HCEC 1CT (cell line): ENCODE measurements at places on chromosomes 7 and 10.
A peak's percentile ranks its signal among the peaks of the same experiment; 100 is the strongest.

DNA sequence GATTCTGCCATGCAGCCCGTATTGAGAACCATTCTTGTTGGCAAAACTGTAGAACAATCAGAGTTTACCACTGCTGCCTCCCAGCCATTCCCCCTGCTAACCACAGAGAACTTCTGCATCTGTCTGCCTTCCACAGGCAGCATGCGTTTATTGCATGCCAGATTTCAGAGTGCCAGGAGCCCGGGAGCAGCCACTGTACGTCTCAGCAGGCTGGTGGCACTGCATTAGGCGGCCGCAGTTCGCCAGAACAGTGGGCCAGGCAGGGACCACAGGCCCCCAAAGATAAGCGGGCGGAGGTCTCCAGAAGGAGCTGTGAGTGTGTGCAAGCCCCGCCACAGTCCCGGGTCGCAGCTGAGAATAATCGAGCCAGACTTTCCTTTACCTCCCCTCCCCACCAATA, 31.8 kb downstream of the ZNF467 start:
- no peak for DNase-seq

DNA sequence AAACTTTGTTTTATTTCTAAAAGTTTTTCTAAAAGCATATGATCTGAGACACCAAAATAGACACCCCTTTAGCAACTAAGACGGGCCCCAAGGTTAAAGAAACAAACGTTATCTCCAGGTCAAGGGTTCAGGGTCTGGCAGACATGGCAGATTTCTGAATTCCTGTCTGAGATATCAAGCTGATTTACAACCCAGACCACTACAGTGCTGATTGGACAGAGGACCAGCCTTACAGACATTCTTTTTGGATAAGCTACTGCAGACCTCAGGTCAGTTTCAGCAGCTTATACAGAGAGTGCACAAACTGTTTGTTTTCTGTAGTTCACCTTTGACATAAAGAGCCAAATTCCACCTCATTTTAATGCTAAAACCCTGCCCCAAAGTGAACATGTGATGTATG, 34.8 kb downstream of the SVOPL start:
- no peak for DNase-seq

- no peak for DNase-seq
Measured at GRCh38 chr7:156475179-156475578, 165.4 kb upstream of the RNF32 start.

DNA sequence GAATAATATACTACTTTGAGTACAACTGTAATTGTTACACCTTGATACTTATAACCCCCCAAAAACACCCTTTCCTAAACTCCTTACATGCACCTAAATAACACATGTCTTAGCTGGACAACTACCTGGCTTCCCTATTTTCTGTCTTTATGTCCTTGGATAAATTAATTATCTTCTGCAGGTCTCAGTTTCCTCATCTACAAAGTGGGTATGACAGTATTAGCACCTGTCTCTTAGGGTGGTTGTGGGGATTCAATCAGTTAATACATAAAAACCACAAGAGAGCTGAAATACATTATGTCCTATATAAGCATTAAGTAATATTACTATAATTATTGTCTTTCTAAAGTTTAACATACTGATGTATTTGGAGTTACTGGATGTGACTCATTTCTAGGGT, 10.8 kb downstream of the STEAP2 start:
- DNase-seq = no peak

GRCh38 chr7:6317797-6318438, 45.5 kb upstream of the CYTH3 start:
- DNase-seq = peak; percentile 87

DNA sequence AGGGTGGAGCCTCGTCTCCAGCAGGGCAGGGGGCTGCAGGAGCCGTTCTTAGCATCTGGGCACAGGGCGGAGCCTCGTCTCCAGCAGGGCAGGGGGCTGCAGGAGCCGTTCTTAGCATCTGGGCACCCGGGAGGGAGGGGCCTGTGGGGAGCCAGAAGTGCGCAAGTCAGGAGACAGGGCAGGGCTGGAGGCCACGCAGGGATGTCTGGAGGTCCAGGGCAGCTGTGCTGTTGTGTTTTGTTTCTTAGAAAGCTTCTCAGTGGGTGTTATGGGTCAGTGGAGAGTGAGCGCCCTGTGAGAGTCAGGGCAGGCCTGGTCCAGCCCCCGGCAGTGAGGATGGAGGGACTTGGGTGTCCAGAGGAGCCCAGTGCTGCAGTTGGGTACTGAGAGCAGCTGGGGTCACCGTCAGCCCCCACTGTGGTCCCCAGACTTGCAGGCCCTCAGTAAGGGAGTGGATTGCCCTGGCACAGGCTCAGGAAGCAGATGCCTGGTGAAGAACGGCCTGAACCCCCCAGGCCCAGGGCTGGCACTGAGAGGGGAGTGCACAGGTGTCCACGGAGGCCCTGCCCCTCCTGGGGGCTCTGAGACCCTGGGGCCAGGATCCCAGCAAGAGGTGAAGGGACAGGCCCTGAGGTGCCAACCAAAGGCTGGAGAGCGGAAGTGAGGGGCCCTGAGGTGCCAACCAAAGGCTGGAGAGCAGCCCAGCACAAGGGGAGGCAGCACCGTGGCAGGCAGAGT, 29.8 kb downstream of the FAM20C start:
- no peak for DNase-seq

DNA sequence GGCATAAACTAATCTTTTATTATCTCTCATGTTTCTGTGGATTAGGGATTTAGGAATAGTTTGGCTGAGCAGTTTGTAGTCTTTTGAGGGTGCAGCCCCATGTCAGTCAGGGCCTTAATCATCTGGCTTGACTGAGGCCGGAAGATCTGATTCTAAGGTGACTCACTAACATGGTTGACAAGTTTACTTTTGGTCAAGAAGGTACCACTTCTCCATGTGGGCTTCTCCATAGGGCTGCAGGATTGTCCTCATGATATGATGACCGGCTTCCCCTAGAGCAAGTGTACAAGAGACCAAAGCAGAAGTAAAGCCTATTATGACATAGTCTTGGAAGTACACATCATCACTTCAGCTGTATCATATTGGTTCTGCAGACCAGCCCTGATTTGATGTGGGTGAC, 45.9 kb upstream of the OIT3 start:
- peak; percentile 43 for DNase-seq

- peak; percentile 80 for DNase-seq
Measured at GRCh38 chr7:32957326-32958045, at the start of gene FKBP9. Gene FKBP9 (plus strand): TSS chr7:32957440. CDS start chr7:32957574, 134 bp downstream.

GRCh38 chr10:126892226-126893175, 12.7 kb upstream of the DOCK1 start:
- DNase-seq = no peak

GRCh38 chr7:55211726-55212125, 153.4 kb upstream of the LANCL2 start:
- no peak for DNase-seq

DNA sequence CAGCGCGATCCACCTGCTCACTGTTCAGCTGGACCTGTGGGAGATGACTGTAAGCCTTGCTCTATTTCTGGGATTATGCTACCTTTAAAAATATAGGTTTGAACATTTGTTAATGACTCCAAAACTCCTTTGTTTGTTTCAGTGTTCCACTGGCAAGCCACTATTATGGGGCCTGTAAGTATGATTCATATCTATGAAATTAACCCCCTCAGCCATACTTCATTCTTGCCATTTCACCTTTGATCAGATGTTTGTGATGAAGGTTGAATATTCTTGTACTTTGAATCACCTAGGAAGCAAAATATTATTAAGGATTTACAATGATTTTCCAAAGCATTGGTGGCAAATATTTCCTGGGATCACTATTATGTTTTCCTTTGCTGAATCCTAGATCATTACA, 23.9 kb upstream of the TFAM start:
- no peak for DNase-seq

- DNase-seq = peak; percentile 58
Measured at GRCh38 chr10:49571388-49571787, 32.5 kb upstream of the ERCC6 start.

- DNase-seq = no peak
Measured at GRCh38 chr7:150935149-150935548, 43.0 kb downstream of the KCNH2 start.

DNA sequence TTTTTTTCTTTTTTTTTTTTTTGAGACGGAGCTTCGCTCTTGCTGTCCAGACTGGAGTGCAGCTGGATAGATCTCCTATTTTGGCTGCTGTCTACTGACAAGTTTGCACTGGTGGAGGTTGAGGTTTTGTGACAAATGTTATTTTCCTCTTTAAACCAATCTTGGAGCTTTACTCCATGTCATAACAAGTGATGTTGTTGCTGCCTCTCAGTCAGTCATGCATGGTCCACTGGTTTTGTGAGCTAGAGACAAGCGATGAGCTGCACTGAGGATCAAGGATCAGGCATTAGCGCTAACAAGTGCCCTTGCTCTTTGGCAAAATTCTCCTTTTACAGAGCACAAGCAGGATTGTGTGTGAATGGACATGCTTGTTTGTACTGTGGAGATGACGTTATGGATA, 805 bp upstream of the WDFY4 start:
- no peak for DNase-seq

GRCh38 chr10:85649461-85649860, 717.1 kb downstream of the GRID1 start:
- no peak for DNase-seq

DNA sequence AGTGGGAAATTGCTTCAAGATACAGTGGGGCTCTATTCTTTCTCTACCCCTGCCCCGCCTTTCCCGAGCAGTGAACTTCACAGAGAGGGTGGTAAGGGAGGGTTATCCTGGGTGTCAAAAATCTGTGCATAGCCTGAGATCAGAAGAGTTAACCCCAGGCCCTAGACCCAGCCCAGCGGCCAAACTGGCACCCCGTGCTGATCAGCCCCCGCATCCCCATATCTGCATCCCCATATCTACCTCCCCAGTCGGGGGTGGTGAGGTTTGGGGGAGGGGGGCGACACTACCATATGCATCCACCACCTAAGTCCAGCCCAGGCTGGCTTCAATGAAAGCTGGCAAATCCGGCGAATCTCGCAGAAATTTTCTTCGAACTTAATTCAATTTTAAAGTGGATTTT, 7.0 kb upstream of the DLX6 start:
- DNase-seq = no peak

DNA sequence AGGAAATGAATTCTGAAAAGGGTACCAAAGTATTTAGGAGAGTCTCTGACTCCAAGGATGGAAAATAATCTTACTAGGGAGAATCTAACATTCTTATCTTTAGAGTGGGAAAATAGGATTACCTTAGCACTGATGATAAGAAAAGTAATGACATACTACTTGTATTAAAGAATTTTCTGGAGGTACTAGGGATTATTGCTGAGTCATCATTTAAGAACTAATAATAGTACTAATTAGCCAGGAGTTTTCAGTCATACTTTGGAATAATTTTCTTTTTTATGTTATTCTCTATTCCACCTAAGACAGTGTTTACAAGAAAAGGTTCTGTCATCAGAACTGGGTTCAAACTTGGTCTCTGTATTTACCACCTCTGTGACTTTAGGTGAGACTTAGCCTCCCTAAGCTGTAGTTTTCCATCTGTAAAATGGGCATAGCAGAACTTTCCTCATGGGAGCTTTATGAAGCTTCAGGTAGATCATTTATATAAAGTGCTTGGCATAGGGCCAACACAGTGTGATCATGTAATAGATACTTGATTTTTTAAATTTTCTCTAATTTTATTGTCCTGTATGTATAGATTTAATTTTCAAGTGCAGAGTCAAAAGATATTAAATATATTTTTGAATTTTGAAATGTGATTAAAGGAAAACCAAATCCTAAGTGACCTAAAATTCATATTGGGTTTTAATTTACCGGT, 20.4 kb downstream of the ITGB8 start:
- DNase-seq = no peak

DNA sequence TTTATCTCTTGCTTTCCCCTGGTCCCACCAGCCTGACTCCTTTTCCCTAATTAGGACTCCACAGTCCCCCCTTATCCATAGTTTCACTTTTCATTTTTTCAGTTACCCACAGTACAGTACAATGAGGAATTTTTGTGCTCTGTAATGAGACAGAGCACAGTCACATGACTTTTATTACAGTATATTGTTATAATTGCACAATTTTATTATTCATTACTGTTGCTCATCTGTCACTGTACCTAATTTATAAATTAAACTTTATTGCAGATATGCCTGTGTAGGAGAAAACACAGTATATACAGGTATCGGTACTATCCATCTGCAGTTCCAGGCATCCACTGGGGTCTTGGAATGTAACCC, 125.4 kb downstream of the KCNMA1 start:
- peak; percentile 31 for DNase-seq

DNA sequence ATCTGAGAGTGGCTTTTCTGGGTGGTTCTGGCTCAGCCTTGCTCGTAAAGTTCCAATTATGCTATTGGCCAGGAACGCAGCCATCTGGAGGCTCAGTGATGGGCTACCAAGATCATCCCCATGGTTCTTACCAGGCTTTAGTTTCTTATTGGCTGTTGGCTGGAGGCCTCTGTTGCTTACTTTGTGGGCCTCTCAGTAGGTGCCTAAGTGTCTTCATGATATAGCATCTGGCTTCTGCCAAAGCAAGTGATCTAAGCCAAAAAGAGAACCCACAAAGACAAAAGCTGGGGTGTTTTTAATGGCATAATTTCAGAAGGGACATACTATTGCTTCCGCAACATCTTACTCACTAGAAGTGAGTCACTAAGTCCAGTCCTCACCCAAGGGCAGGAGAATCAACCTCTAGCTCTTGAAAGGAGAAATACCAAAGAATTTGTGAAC, 132.0 kb upstream of the MDFIC start:
- peak; percentile 94 for DNase-seq

DNA sequence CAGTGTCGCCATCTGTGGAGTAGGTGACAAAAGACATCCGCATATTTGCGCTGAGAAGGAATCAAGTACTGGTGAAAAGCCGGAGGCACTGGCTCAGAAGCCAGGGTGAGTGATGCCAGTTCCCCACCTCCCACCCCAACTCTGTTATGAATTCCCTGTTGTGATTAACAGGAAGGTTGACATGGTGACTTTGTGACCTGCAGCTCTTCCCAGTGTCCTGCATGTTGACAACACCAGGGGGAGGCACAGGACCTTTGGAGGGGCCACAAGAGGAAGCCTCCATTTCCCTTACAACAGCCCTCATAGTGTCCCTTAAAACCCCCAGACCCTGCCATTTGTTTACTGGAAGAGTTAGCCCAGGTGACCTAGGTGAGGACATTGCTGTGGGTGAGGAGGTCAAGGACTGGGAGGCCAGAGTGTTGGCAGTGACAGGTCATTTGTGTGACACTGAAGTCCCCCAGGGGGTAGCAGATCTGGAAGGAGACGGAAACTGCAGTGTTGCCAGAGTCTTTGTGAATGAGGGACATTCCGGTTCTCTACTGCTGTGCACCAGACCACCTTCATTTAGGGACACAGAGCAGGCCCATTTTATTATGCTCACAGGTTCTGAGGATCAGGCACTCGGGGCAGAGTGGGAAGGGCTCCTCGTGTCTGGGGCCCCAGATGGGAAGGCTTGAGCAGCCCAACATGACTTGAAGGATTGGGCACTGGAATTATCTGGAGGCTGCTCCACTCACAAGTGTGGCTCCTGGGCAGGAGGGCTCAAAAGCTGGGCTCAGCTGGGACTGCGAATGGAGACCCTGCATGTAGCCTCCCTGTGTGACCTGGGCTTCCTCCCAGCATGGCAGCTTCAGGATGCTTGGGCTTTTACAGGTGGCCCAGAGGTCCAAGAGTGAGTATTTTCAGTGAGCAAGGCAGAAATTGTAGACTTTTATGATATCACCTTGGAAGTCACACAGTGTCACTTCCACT, 13.0 kb upstream of the ANTXRL start:
- no peak for DNase-seq

- no peak for DNase-seq
Measured at GRCh38 chr7:22356701-22357310, at the start of gene RAPGEF5. Gene RAPGEF5 (minus strand): TSS chr7:22357154. CDS start chr7:22357060, 94 bp downstream.
